SJCRH30 (cell line): ENCODE measurements at places on chromosomes 2 and 18. TPM values are rescaled to one million over a fixed set of nuclear protein-coding genes. Genes with fewer than 3 reads are reported as not detected.

Gene HOXD3
- not detected in 2 replicates for total RNA-seq

GRCh38 chr18:9437021-9437437 is 38.3 kb upstream of the RALBP1 start:
- H3K27me3 ChIP-seq: no peaks in the 10 kb centered on the region
- no peak overlapping the region for H3K4me3 ChIP-seq
- no peak overlapping the region for H3K27ac ChIP-seq
- H3K4me1 ChIP-seq: no peaks in the 10 kb centered on the region
- H3K36me3 ChIP-seq: no peaks in the 10 kb centered on the region
- DNase-seq: peak; percentile 34

DNA sequence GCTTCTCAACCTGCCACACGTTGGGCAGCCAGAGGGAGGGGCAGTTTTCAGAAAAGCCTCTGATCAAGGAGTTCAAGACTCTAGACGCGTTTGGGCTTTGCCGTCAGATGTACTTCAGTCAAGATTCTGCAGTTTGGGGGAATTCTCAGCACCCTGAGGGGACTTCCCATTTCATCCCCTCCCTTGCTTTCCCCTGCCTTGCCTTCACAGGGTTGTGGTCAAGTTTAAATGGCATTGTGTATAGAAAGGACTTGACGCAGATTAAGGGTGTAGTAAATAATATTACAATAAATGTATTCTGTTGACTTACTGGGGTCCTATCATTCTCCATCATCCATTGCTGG is 198.3 kb upstream of the NABP1 start:
- no peaks in the 10 kb centered on the region for H3K4me1 ChIP-seq
- no peak overlapping the region for H3K4me3 ChIP-seq
- no peaks in the 10 kb centered on the region; the same call in 1 of the 2 replicates for H3K27me3 ChIP-seq
- no peaks in the 10 kb centered on the region for H3K36me3 ChIP-seq

DNA sequence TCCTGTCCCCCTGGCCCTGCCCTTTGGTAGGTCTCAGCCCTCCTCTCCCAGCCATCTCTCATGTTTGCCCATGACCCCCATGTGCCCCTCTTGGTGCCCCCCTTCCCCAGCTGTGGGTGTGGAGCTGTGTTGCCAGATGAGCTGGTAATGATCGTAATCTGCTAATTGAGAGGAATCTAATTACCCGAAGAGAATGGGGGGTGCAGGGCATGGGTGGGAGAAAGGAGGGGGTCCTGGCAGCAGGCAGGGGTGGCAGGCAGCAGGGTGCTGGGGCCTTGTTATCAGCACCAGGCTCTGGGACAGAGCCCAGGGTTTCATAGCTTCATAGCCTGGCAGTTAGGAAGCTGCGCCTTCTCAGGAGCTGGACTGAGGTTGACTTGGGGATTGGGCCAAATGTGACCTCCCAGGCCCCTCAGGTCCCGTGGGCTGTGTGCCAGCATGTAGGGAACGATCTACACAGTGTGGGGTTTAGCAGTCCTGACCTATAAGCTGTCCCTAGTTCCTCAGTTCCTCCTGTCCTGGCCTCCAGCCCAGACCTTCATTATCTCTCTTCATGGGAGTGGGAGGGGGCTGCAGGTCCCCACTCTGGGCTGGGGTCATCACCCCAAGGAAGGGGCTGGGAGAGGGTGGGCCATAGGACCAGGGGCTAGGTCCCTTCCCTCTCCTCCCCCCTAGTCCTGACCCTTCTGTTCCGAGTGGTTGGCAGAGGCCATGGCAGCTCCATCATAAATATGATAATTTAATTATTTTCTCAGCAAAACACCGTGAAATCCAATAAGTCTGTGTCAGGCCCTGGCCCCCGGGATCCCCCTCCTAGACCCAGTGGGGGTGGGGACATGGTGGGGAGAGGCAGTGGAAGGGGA is 6.5 kb upstream of the ASIC4 start:
- peaks cover 41% of the 10 kb centered on the region for H3K4me1 ChIP-seq
- no peak overlapping the region for H3K27ac ChIP-seq
- H3K4me3 ChIP-seq: no peak overlapping the region
- no peaks in the 10 kb centered on the region for H3K27me3 ChIP-seq
- no peaks in the 10 kb centered on the region; the same call in 1 of the 2 replicates for H3K36me3 ChIP-seq
- no peak for DNase-seq

DNA sequence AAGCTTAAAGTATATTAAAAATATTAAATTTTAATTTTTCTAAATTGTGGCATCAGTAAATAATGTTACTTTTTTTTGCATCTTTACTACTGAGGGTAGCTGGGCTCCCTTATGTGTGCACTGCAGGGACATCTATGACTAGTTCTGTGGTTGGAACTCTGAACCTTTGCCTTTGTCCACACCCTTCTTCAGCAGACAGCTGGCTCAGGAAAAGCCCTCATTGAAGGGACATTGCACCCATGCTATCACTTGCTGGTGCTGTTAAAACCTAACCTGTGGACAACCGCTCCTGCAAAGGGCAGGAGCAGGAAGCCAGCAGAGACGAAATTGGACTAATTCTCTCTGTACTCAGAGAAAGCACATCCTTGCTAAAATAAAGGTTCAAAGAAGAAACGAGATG is 30.1 kb downstream of the MOCOS start:
- H3K27ac ChIP-seq: no peak overlapping the region
- H3K4me3 ChIP-seq: no peak overlapping the region
- no peaks in the 10 kb centered on the region for H3K4me1 ChIP-seq
- H3K27me3 ChIP-seq: no peaks in the 10 kb centered on the region

- H3K4me1 ChIP-seq: no peaks in the 10 kb centered on the region
- H3K27ac ChIP-seq: no peak overlapping the region
- no peak for DNase-seq
- no peaks in the 10 kb centered on the region for H3K36me3 ChIP-seq
These were observed 30.9 kb downstream of the FAP start for GRCh38 chr2:162212366-162212765.

DNA sequence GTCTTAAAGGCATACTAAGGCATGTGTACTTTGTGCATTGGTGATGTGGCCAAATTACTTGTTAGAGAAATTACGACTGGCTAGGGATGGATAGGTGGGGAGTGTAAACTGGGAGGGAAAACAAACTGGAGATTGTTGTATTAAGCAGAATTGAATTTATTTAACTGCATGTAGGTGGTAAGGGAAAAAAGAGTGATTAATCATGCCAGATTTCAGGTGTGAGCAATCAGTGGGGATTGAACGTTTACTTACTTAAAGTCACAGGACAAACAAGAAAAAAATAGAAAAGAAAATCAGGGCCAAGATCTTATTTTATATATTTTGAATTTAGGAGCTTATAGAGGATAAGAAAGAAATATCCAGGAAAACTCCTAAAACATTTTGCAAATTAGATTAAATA is 88.6 kb downstream of the GULP1 start:
- no peaks in the 10 kb centered on the region for H3K27me3 ChIP-seq
- peaks cover 5% of the 10 kb centered on the region; the same call in 1 of the 2 replicates for H3K36me3 ChIP-seq
- no peak for DNase-seq
- H3K4me3 ChIP-seq: no peak overlapping the region
- H3K4me1 ChIP-seq: peaks cover 33% of the 10 kb centered on the region

DNA sequence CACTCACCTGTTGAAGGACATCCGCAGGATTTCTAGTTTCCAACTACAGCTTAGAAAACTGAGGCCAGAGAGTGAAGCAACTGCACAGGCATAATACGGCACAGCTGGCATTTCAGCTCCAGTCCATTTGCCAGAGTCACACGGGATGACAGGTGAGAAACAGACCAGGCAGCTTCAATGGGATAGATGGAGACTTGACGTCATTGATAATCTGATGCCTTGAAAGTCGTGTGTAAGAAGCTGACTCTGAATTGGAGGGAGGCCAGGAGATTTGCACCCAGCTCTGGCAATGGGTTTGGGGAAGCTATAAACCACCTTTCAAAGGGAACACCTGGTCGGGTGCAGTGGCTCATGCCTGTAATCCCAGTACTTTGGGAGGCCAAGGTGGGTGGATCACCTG is 12.4 kb upstream of the DNMT3A start:
- H3K27me3 ChIP-seq: no peaks in the 10 kb centered on the region
- DNase-seq: peak; percentile 46
- peaks cover 11% of the 10 kb centered on the region for H3K4me1 ChIP-seq
- no peak overlapping the region for H3K4me3 ChIP-seq

GRCh38 chr2:27854229-27854862 is 35.8 kb downstream of the RBKS start:
- no peak for DNase-seq
- no peaks in the 10 kb centered on the region for H3K36me3 ChIP-seq
- no peaks in the 10 kb centered on the region for H3K27me3 ChIP-seq
